Coronary artery (tissue), 2 donors: ENCODE measurements at places on chromosomes 3 and 15.
A peak's percentile ranks its signal among the peaks of the same experiment; 100 is the strongest.

DNA sequence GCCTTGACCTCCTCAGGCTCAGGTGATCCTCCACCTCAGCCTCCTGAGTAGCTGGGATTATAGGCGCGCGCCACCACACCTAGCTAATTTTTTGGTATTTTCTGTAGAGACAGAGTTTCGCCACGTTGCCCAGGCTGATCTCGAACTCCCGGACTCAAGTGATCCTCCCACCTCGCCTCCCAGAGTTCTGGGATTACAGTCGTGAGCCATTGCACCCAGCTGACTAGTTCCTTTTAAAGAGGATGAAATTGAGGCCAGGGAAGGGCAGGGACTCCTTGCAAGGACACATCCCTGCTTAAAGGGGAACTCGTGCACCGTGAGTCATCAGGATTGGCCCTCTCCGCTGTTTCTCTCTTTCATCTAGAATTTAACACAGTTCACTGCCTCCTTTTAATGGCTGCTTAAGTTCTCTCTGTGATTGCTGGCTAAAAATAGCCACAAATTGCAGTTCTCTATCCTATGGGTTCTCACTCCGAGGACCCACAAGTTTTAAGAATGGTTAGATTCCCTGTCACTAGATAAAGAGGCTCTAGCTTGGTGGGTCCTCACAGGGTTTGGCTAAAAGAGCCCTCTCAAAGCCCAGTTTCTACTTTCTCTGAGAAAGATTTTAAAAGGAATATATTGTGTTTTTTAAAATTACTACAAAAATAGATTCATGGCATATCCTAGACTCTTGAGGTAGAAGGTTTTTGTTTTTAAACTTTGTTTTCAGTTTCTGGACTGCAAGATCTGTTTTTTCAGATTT is 1.4 kb downstream of the CRTAP start:
- DNase-seq: peak; percentile 88

- no peak for DNase-seq
Observed at GRCh38 chr15:44811337-44811736, 75.0 kb downstream of the TRIM69 start.

- DNase-seq: no peak
Observed at GRCh38 chr3:40312661-40313226, 3.2 kb downstream of the EIF1B start.

GRCh38 chr3:138033202-138033691 is 23.3 kb downstream of the CLDN18 start:
- DNase-seq: no peak

DNA sequence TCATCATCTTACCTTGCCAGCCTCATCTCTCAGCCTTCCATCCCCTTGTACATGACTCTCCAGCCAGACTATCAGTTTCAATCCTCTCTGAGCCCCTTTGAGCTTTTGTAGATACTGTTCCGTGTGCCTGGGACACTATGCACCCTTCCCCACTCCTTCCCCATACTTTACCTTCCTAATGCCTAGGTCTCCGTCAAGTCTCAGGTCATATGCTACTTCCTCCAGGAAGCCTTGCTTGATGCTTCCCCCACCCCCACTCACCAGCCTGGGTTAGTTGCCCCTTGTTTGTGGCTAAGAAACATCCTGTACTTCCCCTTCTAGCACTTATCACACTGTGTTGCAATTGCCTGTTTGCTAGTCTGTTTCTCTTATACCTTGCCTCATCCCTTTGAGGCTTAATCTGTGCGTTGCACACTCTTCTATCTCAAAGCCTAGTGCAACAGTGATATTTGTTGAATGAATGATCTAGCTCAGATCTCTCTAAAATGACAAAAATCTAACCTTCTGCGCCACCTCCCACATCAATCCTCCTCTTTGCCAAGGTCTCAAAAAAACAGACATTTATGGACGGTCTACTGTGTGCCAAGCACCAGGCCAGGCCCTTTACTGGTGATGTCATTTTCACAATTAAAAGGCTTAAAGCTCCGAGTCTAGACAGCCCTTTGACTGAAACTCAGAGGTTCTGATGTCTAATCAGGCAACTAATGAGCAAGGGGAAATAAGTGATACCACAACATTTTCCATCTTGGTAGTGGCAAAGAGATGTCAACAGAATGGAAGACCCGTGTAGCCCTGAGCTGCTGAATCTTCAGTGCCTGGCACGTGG is 6.5 kb upstream of the USP3 start:
- DNase-seq: no peak

DNA sequence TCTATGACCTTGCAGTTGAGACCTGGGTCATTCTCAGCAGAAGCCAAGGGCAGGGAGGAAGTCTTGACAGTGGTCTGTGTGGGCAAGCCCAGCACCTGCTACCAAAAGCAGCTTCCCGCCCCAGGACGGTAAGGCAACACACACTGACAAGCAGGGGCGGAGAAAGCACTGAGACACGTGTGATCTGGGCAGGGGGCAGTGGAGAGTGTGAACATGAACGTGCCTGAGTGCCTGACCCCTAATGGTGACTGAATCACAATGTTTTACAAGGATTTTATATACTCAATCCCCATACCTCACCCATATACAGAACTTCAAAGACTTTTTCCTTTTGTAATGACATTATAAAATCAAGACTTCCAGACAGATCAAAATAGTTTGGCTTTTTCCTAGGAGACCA is 35.2 kb downstream of the ANP32A start:
- DNase-seq: no peak

DNA sequence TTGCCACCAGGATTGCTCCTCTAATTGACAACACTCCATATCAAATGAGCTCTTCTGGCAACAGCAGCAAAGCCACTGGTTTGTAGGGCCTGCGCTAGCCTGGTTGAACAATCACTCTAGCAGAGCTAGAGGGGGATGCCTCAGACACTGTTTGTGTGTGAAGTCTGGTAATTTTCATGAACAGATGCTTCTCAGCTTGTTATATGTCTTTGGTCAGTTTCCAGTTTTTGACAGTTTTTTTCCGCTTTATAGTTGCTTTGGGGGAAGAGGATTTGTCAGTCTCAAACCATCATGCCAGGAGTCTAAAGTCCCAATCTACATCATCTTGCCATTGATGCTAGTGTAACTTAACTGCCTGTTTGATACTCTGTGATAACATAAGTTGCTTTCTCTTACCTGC is 136.0 kb downstream of the HCN4 start:
- no peak for DNase-seq

- no peak for DNase-seq
Observed at GRCh38 chr3:108106031-108106430, 15.2 kb upstream of the CD47 start.

DNA sequence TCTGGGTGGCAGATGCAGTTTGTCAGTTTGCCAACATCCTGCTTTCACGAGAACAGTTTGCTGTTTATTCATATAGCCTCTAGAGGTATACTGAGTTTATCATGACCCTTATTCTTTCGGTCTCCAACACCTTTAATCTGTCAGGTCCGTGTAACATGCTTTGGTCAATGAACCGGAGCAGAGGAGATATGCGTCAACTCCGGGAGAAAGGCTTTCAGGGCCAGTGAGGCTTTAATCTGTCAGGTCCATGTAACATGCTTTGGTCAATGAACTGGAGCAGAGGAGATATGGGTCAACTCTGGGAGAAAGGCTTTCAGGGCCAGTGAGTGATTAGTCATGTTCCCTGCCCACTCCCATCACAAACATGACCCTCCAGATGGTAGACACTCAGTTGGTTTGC is 16.9 kb upstream of the GPD1L start:
- DNase-seq: no peak

- no peak for DNase-seq
Observed at GRCh38 chr3:141849056-141849815, 27.2 kb upstream of the ATP1B3 start.

- DNase-seq: no peak
Observed at GRCh38 chr15:27414168-27414870, 443.3 kb downstream of the GABRG3 start.

- DNase-seq: no peak
Observed at GRCh38 chr15:42494998-42495360, 455 bp upstream of the SNAP23 start.

DNA sequence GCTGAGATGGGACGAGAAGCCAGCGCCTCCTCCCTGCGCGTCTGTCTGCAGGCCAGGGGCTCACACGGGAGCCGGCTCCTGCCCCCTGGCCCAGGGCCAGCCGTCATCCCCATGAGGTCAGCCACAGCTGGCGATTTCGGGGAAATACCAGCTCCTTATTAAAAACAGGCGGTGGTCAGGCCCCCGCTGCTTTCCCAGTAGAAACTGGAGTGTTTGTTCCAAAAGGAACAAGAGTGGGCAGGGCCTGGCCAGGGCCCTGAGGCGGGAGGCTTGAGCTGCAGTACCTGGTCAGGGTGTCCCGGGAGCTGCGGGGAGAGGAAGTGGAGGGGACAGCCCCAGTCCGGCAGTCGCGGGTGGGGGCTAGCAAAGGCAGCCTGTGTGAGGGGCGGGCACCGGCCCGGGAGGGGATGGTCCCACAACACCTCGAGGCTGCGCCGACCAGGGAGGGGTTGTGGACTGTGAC is 17.8 kb downstream of the MYL3 start:
- DNase-seq: no peak

GRCh38 chr3:163951397-163951987 is 1126.8 kb downstream of the SI start:
- no peak for DNase-seq

GRCh38 chr15:90799639-90800170 is 68.7 kb upstream of the FURIN start:
- DNase-seq: no peak

DNA sequence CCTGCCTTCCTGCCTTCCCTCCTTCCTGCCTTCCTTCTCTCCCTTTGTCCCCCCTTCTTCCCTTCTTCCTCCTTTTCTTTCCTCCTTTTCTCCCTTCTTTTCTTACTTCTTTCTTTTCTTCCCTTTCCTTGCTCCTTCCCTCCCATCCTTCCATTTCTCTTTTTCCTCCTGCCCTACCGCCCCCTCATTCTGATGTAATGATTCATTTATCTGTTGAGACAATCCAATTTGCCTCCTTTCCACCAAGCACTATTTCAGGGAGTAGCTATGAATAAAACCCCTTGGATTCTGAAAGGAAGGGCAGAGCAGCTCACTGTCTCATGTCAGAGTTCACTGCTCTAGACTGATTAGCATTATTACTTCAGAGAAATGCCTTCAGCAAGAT is 462.6 kb downstream of the PDCD6IP start:
- no peak for DNase-seq

DNA sequence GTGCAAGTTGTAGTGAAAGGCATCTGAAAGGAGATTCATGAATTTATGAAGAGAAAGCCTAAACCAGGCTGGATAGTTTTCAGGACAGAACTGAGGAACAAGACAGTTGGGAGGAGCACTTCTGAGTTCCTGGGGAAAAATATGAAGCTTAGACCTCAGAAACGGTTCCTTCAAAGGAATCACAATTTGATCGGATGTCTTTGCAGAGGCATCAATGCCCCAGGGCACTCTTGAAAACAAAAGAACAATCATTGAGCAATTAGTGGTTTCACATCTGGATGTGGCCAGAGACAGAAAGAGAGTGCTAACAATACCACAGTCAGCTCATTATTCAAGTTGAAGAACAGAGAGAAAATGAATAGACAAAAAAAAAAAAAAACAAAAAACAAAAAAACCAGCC is 86.2 kb downstream of the KLF13 start:
- no peak for DNase-seq

- no peak for DNase-seq
Observed at GRCh38 chr3:46266598-46266997, 24.3 kb downstream of the CCR3 start.

DNA sequence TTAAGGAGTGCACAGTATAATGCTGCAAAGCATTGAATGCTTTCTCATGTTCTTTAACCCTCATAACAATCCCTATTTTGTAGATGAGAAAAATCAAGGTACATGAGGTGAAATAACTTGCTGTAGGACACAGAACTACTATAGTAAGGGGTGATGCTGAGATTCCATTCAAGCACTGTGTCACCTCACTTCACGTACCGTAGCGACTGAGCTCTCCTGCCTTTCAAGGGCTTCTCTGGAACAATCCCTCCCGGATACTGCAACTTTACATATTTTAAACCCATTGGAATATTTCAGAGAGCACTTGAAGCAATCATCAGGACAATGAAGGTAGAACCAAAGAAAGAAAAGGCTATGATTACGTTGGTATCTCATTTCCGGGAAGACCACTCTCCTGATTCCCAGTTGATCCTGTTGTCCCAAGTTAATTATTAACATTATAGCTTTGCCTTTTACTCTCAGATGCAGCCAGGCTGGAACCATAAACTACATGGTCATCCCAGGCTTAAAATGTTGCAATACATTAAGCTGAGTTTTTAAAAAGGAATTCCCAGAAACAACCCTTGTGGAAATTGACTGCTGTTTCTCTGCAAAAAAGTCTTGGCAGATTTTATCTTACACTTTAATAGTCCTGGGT is 252.2 kb upstream of the IGF1R start:
- peak; percentile 8 for DNase-seq

GRCh38 chr15:68407886-68408881 is 23.8 kb downstream of the ITGA11 start:
- peak; percentile 53 for DNase-seq

DNA sequence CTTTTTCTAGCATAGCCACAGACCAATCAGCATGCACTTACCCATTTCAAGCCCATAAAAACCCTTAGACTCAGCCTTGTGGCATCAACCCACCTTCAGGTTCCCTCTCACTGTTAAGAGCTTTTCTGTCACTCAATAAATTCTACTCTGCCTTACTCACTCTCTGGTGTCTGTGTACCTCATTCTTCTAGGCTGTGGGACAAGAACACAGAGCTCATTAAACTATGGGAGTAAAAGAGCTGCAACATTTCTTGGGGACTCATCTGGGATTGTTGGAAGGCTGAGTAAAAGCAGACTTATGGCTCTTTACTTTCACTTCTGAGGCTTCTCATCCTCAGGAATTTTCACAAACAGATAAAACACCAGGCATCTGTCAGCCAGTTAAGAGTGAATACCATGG is 879.3 kb downstream of the ROBO2 start:
- no peak for DNase-seq

- DNase-seq: no peak
Observed at GRCh38 chr3:100319951-100320350, 14.6 kb upstream of the NIT2 start.

- DNase-seq: no peak
Observed at GRCh38 chr3:157300094-157300493, 136.6 kb upstream of the PTX3 start.

DNA sequence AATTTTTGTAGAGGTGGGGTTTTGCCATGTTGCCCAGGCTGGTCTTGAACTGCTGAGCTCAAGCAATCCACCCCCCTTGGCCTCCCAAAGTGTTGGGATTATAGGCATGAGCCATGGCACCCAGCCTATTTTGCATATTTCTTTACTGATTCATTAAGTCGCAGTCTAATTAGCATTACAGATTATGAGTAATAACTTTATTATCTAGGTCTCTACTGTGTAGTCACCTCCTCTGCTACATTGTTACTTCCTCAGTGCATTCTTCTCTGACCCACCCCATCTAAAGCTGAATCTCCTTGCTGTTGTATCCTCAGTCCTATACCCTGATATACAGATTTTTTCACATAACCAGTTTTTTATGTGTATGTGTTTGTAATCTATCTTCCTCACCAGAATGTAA is 61.7 kb downstream of the TFDP2 start:
- DNase-seq: no peak
